Activated naive CD4-positive, alpha-beta T cell (primary cell): ENCODE measurements at places on chromosomes 2 and 18.

GRCh38 chr2:218010984-218011652 lies 8.3 kb upstream of the TNS1 start:
- no peak for DNase-seq

DNA sequence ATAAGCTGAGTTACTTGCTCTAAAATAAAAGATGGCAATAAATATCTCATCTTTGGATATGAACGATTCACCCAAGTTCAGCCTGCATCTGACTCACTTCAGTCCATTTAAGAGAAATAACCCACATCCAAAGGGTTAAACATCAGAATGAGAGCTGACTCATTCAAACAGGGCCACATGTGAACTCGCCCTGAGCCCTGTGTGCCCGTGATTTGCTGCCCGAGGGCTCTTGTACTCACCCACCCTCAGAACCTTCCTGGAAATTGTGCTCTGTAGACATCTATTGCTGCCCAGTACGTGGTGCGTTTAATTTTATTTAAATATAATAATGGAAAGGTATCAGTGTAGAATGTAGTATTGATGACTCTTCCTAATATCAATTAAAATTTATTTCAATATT lies 66.9 kb upstream of the RBM44 start:
- DNase-seq: no peak

DNA sequence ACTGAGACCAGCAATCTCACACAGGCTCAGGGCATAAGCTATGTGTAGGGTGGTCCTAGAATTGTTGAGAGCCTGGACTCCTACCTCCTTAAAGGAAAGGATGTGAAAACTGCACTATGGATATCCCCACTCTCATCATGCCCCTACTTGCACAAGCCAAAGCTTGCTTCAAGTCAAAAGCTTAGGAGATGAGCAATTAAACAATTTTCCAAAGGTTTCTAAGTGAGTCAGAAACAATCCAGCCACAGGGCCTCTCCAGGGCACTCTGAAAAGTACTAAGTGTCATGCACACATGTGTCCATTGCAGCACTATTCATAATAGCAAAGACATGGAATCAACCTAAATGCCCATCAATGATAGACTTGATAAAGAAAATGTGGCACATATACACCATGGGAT lies 215.4 kb downstream of the AFF3 start:
- no peak for DNase-seq

DNA sequence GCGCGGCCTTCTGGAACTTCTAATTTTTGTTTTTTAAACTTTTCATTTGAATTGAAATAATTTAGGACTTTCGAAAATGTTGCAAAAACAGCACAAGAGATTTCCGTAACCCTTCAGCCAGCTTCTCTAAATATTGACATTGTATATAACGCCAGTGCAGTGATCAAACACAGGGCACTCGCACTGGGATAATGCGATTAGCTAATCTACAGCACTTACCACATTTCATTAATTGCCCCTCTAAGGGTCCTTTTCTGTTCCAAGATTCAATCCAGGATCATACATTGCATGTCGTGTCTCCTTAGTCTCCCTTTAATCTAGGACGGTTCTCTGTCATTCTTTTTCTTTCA lies 343 bp upstream of the CD302 start:
- no peak for DNase-seq

DNA sequence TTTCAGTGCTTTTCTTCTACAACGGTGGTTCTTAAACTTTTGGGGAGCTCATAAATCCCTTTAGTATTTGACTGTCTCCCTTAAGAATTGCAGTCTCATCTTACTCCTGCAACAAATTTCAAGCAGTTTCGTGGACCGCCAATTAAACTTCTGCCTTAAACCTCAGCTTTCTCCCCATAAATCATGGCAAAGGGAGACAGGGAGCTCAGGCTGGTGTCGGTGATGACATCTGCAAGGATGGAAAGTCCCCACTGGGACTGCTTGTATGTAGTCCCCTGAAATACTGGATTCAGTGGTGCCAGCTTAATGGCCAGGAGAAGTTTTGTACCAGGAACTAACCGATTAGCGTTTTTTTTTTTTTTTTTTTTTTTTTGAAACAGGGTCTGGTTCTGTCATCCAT lies 148.7 kb upstream of the ITGA6 start:
- DNase-seq: no peak

DNA sequence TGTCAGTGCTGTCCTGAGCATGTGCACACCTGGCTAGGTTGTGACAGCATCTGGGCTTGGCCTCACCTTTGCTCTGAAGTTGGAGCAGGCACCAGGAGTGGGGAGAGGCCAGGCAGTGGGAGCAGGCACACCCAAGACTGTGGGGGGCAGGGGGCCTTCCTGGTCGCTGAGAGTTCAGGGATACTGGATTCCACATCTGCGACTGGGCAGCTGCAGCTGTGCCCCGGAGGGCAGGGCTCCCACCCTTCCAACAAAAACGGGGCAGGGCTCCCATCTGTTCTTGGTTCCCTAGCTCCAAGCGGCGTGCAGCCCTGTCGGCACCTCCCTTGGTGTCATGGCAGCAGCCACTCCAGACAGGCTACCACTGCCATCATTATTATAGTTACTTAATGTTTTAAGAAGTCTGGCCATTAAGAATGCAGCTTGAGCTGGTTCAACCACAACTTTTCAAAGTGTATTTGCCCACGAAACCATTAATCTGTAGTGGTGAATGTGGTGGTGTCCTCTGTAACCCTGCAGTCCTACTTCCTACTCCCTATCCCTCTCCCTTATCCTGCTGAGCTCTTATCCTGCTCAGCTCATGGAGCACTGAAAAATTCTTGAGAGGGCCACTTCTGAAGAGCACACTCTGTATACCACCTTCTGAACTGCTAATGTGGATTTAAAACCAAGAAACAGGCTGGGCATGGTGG lies 48.0 kb upstream of the RAB1A start:
- DNase-seq: no peak

GRCh38 chr18:63697097-63697660 lies 5.6 kb upstream of the SERPINB11 start:
- DNase-seq: no peak

DNA sequence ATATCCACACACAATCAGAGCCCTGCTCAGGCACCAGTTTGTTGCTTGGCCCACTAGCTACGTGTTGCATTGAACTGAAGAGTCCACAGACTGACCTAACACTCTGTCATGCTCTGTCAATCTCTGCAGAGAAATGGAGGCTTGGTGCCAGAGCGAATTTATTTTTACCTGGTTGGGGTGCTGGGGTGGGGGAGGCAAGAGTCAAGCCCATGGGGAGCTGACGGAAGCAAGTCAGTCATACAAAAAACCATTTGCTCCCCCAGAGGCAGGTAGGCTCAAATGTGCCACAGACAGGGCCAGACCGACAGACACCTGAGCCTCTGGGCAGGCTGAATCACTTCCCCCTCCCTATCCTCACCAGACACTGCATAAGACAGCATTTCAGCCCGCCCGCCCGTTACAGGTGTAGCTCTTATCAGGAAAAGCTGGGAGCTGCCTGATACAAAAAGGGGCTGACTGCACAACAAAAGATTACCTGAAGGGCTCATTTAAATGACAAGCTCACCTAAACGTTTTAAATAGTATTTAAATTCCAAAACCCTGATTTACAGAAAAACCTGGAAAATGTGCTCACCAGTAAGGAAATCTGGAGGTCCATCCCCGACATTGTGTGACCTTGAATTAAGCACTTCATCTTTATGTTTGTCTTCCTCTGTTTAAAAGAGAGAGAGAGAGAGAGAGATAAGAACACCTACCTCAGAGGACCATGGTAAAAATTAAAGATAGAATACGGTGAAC lies 2.1 kb upstream of the PCBP1 start:
- peak; percentile 17 for DNase-seq

- no peak for DNase-seq
These were observed 971.8 kb upstream of the ACVR2A start for GRCh38 chr2:146873056-146873455.

- DNase-seq: no peak
These were observed 20.3 kb upstream of the PDE1A start for GRCh38 chr2:182447163-182447562.

- DNase-seq: no peak
These were observed 10.1 kb downstream of the EXOC6B start for GRCh38 chr2:72815655-72816278.

DNA sequence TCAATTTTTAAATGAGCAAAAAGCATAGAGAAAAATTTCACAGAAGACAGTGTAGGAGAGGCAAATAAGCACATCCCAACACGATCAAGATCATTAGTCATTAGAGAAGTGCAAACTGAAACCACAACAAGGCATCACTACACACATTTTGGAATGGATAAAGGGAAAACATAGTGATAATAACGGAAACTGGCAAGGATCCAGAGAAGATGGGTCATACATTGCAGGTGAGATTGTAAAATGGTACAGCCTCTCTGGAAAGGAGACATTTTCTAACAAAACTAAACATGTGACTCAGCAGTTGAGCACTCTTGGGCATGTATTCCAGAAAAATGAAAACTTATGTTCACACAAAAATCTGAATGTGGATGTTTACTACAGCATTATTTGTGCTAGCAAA lies 98.3 kb upstream of the TMEM17 start:
- DNase-seq: no peak

GRCh38 chr2:186645999-186646398 lies 47.9 kb upstream of the FAM171B start:
- DNase-seq: no peak

DNA sequence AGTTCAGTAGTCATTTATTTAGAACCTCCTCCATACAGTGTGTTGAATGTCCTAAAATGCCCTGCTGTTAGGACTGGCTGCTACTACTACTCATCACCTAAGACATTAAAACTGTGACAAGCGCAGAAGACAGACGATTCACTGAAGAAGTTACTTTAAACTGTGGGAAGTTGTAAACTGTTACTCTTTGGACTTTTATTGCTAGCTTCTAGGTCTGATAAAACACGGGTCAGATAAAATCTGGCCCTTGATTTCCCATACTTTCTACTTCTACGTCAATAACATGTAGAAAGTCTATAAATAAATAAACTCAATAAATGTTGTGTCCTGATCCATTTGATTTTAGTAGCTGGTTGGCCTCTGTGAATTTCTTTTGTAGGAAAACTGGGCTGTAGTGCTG lies 113.4 kb downstream of the ICA1L start:
- DNase-seq: no peak

DNA sequence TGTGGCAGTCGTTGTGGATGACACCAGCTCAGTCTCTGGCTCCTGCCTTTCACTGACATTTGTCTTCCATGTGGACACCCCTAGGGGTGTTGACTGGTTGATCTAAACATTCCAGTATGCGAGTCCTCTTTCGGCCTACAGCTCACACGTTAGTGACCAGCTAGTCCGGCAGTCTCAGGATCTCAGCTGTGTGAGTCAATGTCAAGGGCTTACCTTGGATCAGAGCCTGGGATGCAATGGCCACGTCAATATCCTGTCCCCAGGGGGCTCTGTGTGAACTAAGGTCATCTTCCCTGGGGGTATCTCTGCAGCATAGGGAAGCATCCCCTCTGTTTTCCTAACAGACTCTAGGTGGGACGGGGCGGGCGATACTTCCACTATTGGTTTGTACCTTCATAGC lies 35.1 kb upstream of the YWHAQ start:
- DNase-seq: no peak

DNA sequence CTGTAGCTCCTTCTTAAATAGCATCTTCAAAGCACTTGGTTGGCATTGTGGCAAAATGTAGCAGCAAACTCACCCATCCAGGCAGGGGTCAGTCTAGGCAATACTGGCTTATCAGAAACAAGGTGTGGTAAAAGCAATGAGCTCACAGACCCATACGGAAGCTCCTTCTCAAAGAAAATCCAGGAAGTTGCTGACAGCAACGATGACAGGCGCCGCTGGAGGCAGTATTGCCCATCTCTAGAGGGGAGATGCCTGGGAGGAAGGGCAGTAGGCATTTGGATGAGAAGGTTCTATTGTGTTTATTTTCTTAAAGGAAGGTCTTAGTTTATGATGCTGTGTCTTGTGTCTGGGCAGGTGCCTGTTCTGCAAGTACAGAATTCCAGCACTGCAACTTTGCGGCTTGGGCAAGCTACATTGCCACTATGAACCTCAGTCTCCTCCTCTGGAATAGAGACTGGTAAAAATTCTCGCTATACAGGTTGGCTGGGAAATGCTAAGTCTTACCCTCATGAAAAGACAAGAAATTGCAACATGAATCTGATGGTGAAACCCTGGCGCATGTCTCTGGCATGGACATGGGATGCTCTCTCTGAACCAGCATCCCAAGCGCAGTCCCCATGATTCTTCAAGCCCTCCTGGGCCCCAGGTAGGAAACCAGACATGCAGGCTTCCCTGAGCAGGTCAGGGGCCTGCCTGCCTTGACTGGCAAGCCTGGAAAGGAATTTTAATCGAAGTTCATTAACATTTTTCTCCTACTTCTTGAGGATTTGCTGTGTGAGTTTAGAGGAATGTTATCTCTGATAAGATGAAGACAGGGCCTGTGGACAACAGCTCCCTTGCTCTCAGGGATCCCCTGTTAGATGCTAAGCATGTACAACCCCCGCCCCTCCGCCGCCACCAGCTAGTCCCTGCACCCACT lies 156.0 kb downstream of the TFCP2L1 start:
- DNase-seq: no peak

GRCh38 chr18:36179562-36180355 lies 7.5 kb upstream of the MOCOS start:
- DNase-seq: no peak

GRCh38 chr2:206164261-206164862 lies 4.7 kb downstream of the EEF1B2 start:
- DNase-seq: no peak

- no peak for DNase-seq
These were observed 10.6 kb downstream of the CNDP1 start for GRCh38 chr18:74544898-74545297.

- no peak for DNase-seq
These were observed 560.1 kb upstream of the FSHR start for GRCh38 chr2:49714454-49714853.

DNA sequence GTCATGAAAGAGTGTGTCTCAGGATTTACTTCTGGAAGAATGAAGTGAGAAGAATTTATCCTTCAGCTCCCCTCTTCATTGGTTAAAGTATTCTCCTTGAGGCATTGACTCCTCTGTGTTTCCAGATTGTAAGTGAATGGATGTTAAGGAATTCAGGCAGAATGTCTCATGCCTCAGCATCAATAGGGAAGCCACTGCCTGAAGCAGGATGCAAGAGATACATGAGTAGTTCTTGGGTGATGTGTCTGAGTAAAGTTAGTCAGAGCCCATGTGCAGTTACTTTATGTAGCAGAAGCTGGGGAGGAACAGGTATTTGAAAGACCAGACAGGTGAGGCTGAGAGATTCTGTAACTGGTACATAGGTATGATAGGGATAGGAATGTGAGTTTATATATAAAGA lies 34.0 kb upstream of the TMEFF2 start:
- DNase-seq: no peak

- no peak for DNase-seq
These were observed 591.3 kb upstream of the ZNF804A start for GRCh38 chr2:184006998-184007397.

DNA sequence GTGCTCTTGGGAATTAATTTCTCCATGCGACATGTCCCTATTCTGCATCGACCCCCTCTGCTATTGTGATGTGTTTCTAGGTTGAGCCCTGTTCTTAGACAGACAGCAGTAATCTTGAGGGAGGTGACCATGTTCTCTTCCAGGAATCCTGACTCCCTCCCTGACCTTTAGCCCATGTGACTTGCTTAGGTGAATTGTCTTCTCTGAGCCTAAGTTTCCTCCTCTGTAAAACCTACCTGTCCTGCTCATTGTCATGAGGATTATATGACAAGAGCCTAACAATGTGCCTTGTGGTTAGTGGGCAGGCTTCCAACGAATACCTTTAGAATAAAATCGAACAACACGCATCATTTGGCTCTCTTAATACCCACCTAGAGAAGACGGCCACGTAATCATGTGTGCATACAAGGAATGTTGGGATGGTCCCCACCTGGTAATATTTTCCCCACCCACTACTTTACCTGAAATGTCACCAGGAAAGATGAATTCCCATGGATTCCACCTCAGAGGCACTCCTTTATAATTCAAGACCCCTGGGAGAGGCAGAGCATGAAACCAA lies 59.8 kb downstream of the HAUS1 start:
- DNase-seq: no peak
